ENCODE measurements at places on chromosomes 16 and 17.

GRCh38 chr17:44595216-44595775, 38.0 kb downstream of the FZD2 start:
- DNase-seq = no peak

DNA sequence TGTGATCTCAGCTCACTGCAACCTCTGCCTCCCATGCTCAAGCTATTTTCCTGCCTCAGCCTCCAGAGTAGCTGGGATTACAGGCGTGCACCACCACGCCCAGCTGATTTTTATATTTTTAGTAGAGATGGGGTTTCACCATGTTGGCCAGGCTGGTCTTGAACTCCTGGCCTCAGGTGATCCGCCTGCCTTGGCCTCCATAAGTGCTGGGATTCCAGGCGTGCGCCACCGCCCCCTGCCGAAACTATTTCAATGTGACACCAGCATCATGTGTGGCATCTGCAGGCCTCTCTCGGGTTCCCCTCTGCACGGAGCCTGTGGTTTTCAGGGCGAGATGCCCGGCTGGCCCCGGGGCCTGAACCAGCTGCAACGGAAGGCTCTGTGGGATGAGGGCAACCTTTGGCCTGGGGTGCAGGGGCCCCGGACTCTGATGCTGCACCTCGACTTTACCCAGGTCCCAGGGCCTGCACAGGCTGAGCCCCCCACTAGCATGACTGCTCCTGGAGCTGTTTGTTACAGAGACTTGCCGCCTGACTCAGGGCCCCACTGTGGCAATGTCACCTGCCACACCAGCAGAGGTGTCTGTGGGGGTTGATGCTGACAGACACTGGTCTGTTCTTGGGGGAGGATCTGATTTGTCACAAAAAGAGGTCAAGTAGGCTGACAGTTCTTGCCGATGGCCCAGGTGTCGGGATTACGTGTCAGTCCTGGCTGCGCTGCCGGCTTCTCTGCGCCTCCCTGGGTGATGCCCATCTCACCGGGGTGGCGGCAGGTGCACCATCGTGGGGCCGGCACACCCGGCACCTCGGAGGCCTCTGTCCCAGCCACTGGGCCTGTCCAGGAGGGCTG, 8.6 kb upstream of the TEX19 start:
- DNase-seq = no peak

DNA sequence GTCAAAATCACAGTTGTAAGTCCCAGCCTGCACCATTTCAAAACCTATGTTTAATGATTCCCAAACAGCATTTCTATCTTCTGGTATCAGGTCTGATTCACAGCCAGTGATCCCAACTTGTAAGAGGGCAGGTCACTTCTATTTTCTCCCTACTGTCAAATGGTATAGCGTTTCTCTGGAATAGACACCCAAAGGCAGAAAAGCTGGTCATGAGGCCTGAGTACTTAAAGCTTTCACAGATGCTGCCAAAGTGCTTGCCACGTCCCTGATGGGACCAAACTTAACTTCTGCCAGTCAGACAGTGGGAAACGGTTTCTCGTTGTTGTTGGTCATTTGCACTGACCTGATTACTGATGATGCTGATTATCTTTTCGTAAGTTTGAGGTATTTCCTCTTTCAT, 43.4 kb downstream of the CYTH1 start:
- no peak for DNase-seq

- DNase-seq = peak; percentile 38
Measured at GRCh38 chr17:13636951-13637350, 35.2 kb upstream of the HS3ST3A1 start.

DNA sequence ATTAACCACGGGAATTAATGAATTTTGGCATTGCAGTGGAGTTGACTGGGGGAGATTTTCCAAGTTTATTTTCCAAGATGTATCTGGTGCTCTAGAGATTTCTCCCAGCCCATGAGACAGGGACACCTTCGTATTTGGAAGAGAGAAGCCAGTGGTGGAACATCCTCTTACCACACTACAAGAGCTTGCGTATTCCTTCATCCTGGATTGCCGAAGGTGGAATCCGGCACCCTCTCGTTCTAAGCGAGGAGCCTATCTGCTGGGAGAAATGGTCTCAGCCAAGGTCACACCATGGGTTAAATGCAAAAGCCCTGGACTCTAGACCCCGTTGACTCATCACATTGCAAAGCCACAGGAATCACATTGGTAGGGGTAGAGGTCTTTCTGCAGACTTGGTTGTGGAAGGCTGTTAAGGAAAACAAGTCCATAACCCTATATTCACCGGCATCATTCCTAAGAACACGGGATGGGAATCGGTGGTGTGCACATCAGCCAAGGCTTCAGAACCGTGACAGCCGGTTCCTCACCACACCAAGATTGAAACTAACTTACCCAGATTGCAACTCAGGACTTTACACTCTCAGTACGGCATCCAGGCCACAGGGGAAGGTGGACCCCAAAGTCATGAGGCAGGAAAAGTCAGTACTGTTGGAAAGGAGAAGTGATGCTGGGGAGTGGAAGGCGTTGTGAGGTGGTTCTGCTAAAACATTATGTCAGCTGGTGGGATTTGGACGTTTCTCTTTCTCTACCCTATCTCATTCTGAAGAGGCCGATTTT, 259.8 kb downstream of the CPPED1 start:
- DNase-seq = no peak

DNA sequence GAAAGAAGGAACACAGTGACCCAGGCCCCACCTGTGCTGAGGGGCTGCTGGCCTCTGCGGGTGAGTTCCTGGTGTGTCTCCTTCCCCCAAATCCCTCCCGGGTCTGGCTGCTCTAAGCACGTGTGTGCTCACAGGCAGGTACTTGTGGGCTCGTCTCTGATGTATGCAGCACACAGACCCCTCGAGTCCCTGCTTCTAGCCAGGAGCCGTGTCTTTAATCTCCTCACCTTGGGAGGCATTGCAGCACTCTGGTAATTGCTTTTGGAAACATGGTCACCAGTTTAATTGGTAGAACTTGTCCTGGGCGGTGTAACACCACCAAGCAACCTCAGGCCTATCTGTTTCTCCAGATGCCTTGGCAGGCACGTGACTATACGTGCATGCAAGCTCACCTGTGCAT, 8.8 kb upstream of the RPL38 start:
- no peak for DNase-seq

DNA sequence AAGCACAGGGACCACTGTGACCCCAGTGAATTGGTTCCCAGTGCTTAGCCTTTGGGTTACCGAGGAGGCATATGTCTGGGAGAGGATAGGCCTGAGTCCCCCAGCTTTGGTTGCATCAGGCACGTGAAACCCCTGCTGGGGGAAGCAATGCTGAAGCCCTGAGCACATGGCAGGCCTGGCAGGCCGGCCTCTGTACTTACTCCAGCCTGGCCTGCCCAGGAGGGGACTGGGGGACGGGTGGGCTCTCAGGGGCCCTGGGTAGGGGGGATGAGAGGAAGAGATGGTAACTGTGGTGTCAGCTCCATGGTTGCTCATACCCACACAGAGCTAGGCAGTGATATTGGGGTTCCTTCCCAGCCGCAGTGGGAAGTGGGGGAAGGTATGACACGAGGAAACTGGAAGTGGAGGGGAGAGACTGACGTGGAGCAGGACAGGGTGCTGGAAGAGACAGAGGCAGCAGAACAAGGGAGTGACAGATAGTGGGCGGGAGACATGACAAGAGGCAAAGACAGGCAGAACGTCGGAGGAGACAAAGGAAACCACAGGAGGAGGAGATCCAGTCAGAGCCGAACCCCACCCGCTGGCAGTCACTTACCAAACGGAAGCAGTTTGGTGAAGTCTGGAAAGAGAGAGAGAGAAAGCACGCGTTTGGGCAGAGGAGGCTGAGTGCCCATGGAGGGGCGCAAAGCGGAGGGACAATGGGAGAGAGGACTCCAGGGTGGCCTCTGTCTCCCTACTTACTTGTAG, 9.1 kb downstream of the TMEM208 start:
- no peak for DNase-seq

- DNase-seq = no peak
Measured at GRCh38 chr16:27847030-27847550, 216.4 kb downstream of the GSG1L start.

- no peak for DNase-seq
Measured at GRCh38 chr16:66824006-66824405, 6.8 kb downstream of the NAE1 start.

Measured in testis (tissue), 5 donors.